ENCODE measurements at places on chromosomes 7 and 10. TPM values are rescaled to one million over a fixed set of nuclear protein-coding genes. Genes with fewer than 3 reads are reported as not detected.

- DNase-seq, result no peak
Observed at GRCh38 chr7:105580022-105580740, 1.1 kb downstream of the EFCAB10 start.

Gene FAM24B
- total RNA-seq, result 6.4 TPM

GRCh38 chr7:47385536-47386125, 196.3 kb downstream of the TNS3 start:
- DNase-seq, result no peak

DNA sequence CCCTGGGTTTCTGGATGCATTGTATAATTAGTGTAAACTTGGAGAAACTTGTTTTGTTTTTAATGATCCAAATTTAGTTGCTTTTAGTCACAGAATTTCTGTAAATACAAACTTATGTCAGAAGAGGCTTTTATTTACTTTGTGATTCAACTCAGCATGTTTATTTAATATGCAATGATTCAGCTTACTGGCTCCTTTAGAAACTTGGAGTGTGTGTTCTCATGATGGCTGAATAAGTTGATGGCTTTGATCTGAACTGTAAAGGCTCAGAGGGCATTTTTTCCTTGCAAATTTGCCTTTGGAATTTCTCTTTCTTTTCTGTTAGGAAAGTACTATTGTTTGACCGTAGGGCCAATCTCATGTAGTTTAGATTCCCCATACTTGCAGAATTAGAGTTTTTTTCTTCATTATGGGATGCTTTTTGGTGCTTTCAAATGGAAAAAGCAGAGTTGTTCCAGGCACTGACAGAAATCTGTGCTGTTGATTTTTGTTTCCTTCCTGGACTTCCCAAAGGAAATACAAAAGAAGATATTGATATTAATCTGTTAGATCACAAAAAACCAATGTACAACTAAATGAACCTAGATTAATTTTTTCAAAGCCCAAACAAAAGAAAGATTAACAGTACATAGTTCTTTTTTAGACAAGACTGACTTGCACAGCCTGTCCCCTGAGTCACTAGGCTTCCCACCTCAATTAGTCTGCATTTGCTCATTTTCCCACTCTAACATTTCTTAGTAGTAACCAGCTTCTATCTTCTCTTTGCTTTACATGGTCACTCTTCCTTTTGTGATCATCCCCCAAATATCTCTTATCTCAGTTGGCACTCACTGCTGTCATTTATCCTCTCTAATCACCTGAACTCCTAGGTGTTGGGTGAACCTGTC, 96.8 kb upstream of the AGR3 start:
- no peak for DNase-seq

Gene PLXNA4
- 7.6 TPM for total RNA-seq

GRCh38 chr7:80087051-80087770, 47.4 kb upstream of the GNAI1 start:
- no peak for DNase-seq

- DNase-seq, result no peak
Observed at GRCh38 chr10:109247814-109248213, 675.5 kb downstream of the XPNPEP1 start.

Gene HABP2
- 0.23 TPM for total RNA-seq

DNA sequence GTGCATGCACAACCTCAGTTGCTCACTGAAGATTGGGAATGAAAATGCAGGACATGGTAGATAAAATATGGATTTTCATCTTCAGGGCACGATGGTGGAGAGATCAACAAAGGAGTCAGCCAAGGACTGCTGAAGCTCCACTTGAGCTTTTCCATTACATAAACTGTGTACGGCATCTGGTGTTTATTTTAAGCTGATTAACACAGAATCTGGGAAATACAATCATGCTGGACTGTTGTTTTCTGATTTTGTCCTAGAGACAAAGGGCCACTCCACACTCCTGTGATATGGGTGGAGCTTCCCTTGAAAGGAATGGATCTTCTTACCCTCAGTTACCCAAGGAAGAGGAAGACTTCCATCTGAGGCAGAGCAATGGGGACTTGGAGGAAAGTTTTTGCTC, 120.6 kb downstream of the SAMD9 start:
- DNase-seq, result no peak

Gene NEUROG3
- total RNA-seq, result not detected

DNA sequence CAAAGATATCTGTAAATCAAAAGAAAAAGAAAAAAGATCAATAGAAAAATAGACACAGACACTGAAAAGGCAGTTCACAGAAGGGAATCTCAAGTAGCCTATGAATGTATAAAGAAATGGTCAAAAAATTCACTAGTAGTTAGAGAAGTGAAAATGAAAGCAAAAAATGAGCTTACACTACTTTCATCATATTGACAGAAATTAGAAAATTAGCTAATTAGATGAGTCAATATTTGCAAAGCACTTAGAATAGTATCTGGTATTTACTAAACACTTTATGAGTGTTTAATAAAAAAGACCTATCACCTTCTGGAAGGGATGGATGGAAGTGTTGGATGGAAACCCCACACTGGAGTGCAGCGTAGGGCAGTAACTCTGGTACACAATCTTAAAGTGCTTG, 1.7 kb upstream of the CFAP58 start:
- DNase-seq, result no peak

Gene RPEL1
- not detected for total RNA-seq

Gene LRRC18
- total RNA-seq, result not detected

- DNase-seq, result no peak
Observed at GRCh38 chr7:33998476-33998875, 93.1 kb downstream of the BMPER start.
